ENCODE measurements at places on chromosomes 1 and 21. TPM values are rescaled to one million over a fixed set of nuclear protein-coding genes. Genes with fewer than 3 reads are reported as not detected.

Gene PRELP
- total RNA-seq: not detected

Gene DIPK1A
- total RNA-seq: 9.5 TPM

Gene EDN2
- 2.8 TPM for total RNA-seq

Gene CSF1
- 23.3 TPM for total RNA-seq

Gene CACNA1S
- 0.01 TPM for total RNA-seq

Gene CELF3
- total RNA-seq: 0.03 TPM

Gene CFAP45
- 1.5 TPM for total RNA-seq

Gene FAM43B
- 6.2 TPM for total RNA-seq

Gene GPR25
- total RNA-seq: not detected

Gene NCAM2
- not detected for total RNA-seq

Gene SIKE1
- total RNA-seq: 19.3 TPM
